ENCODE measurements at places on chromosomes 1 and 21.

GRCh38 chr1:215094381-215094780 lies 11.8 kb downstream of the KCNK2 start:
- DNase-seq: no peak

DNA sequence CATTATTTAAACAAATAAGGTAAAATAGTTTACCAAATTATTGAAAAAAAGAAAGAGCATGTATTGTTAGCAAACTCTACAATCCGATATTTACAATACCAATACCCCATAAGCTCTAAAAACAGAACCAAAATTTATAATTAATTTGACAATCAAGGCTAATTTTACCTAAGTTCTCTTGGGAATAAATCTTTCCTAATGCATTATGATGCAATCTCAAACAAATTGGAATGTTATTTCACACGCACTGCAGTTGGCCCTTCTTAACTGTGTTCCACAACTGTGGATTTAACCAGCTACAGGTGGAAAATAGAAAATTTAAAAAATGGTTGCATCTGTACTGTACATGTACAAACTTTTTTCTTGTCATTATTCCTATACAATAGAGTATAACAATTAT lies 300.1 kb downstream of the BRINP3 start:
- no peak for DNase-seq

GRCh38 chr1:19888112-19888511 lies 5.9 kb downstream of the OTUD3 start:
- DNase-seq: no peak

DNA sequence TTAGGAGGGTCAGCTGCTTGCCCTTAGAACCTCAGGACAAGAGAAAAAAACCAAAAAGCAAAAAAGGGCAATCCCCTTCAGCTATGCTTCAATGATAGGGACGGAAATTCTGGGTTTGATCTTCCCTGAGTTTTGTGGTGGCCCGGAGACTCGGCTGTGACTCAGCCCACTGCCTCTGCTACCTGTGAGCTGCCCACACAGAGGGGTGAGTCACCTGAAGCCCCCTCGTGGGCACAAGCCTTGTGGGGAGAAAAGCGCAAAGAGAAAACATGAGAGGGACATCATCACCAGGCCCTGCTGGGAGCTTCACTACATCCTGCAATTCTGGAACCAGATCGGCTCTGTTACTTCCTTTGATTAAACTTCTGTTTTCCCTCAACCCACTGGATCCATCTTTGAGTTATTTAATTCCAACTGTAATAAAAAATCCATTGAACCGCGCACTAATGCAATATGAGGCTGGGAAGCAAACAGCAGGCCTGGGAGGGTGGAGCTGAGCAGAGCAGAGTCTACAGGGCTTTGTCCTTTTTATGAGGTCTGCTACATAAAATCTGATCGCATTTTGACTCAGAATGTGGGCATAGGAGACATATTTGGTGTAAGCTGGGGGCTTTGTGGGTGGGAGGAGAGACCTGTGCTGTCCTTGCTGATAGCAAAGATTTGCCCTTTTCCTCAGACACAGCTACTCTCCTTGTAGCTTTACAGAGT lies 58.7 kb upstream of the STUM start:
- no peak for DNase-seq

DNA sequence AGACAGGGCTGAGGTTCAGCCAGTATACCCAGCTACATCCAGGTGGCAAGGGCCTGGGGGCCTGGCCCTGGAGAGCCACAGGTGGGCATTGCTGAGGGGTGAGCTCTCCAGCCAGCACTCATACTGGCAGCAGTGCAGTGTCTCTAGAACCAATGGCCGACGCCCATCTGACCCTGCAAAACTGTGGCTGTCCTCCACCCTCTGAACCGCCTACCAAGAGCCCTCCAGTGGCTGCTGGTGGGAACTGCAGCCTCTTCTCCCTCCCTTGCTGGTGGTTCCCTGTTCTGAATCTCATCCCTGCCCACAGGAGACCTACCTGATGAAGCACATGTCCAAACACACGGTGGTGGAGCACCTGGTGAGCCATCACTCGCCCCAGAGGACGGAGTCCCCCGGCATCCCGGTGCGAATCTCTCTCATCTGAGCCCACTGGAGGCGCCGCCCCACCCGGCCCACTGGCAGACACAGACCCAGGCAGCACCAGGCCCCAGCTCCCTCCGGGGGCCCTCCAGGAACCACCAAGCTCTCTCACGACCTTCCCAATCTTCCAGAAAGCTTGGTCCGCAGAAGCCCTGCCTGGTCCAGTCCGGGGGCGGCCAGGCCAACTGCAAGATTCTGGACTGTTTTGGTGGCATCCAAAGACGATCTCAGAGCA lies 22.1 kb downstream of the A3GALT2 start:
- peak; percentile 85 for DNase-seq

DNA sequence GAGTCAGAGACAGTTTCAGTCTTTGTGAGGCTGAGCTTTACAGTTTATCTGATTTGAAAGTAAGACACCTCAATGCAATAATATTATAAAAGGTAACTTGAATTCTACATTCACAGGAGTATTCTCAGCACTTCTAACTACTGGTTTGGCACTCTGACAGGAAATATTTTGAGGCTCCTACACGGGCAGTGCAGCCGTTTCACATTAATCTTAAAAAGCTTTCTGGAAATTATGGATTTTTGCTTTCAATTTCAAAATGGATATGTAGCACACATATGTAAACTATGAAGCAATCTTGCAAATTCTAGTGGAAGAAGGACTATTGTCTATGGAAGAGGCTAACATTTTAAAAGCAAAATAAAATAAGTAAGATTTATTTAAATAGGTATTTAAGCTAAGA lies 262.9 kb upstream of the SNX7 start:
- DNase-seq: no peak

DNA sequence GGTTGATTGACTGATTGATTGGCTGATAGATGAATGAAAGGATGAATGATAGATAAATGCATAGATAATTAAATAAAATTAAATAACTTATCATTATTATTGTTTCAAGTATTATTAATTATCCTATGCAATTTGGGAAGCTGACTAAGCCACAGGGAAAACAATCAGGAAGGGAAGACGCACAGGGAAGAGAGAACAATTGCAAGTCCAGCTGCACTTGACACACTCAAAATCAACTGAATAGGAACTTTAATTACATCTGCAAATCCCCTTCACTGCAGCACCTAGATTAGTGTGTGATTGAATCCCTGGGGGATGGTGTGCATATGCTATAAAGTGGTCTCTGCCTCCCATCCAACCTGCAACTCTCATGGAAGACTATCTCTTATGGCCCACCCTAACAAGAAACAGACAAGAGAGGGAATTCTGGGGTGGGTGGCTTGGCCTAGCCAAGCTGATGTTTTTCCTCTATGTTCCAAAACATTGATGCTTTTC lies 161.1 kb upstream of the FGGY start:
- no peak for DNase-seq

GRCh38 chr21:32099812-32100416 lies 178.9 kb downstream of the MIS18A start:
- DNase-seq: no peak

DNA sequence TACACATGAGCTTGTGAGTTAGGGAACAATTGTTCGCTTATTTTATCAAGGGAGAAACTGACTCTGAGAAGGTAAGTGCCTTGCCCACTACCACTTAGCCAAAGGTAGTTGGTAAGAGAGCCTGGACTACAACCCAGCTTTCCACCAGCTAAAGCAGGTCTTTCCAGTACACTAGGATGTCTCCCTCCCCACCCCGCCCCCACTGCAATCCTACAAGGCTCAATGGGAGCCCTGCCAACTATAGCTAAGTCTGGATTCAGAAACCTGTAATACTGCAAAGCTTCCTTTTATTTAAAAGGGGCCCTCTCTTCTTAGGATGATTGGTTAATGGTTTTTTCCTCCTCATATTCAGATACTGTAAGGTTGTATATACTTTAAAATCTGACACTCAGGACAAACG lies 102.0 kb upstream of the C8B start:
- DNase-seq: no peak

GRCh38 chr1:21596628-21597027 lies 72.5 kb downstream of the RAP1GAP start:
- no peak for DNase-seq

GRCh38 chr1:245609354-245610150 lies 454.8 kb downstream of the KIF26B start:
- no peak for DNase-seq

GRCh38 chr1:27192039-27192529 lies 37.2 kb upstream of the SLC9A1 start:
- DNase-seq: no peak

DNA sequence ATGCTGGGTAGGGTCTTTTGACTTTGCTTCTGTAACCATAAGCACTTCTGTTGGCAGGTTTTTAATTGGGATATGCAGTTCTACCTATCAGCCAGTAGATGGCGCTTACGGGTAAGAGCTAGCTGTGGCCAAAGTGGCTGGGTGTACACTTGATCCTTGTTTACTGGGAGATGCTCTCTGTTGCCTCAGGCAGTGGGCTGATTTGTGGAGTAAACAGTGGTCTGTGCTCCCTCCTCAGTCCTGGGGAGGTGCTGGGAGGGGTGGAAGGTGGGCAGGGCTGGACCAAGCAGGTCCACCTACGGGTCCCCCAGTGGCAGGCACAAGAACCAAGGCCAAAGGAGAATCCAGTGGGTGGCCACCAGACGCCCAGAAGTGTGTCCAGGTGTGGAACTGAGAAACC lies 43.4 kb downstream of the RALGPS2 start:
- DNase-seq: no peak

- no peak for DNase-seq
Measured at GRCh38 chr1:145750426-145750825, 31.1 kb downstream of the CD160 start.

DNA sequence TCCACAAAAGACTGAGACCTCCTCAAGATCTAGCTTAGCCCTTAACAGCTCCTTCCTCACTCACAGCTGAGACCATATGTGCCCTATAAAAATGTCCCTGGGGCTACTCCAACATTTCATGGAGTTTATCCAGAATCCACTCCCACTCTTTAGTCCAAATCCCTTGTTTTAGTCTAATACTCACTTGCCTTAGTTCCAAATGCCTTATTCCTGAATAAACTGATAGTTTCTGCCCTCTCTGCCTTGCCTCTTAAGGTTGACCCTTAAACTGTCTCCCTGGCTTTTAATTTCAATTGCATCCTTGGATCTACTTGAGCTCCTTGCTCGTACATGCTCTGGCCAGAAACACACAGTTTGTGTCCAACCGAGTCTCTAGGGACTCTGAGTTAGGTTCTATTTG lies 47.3 kb upstream of the LYPLAL1 start:
- DNase-seq: no peak

GRCh38 chr1:31507221-31507620 lies 69.1 kb upstream of the TINAGL1 start:
- DNase-seq: no peak

GRCh38 chr1:116356673-116357072 lies 16.4 kb upstream of the ATP1A1 start:
- no peak for DNase-seq

DNA sequence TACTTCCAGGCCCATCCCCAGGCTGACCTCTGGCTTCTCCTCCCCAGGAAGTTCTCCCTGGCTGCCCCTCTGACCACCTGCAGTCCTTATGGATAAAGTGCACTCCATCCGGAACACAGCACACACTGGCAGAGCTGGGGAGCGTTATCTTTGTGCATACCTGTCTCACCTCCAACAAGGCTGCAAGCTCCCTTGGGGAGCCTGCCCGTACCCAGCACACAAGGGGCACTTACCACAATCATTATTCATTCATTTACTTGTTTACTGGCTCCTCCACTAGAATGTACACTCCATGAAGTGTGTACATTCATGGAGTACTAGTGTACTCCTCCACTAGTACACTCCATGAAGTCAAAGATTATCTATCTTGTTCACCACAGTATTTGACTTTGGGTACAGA lies 30.3 kb downstream of the GLIS1 start:
- DNase-seq: no peak

GRCh38 chr1:10880063-10880462 lies 83.6 kb upstream of the CASZ1 start:
- no peak for DNase-seq

DNA sequence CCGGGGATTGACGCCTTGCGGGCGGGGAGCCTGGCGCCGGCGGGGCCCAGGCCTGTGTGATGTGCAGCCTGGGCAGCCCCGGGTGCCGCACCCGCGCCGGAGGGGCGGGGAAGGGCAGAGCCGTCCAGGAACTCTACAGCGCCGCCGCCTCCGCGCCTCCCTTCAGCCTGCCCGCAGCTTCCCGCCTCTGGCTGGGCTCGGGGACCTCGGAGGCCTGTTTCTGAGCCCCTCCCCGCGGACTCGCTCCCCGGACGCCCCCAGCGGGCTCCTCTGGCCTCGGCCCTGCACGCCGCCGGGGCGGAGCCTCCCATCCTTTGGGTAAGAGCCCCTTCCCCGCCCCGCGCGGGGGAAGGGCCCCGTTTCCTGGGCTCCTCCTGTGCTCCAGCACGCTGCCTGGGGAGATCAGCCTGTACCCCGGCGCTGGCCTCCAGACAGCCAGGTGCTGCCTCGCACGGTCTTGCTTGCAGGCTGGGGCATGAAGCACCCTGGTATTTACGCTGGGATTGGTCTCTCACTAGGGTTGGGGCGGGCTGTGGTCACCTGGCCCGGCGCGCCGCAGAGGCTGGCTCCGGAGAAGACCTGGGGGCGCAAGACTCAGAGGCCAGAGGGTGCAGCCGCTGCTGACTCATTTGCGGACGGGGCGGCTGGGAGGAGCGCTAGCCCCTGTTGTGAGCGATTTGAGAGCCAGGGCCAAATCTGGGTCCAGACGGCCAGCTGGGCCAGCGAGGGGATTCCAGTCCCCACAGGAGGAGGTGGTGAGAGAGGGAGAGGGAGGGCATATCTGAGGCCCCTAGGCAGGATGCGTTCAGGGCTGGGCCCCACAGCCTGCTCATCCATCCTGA lies 5.7 kb upstream of the ACOT11 start:
- peak; percentile 67 for DNase-seq

- DNase-seq: no peak
Measured at GRCh38 chr1:86064899-86065298, 91.7 kb downstream of the COL24A1 start.

DNA sequence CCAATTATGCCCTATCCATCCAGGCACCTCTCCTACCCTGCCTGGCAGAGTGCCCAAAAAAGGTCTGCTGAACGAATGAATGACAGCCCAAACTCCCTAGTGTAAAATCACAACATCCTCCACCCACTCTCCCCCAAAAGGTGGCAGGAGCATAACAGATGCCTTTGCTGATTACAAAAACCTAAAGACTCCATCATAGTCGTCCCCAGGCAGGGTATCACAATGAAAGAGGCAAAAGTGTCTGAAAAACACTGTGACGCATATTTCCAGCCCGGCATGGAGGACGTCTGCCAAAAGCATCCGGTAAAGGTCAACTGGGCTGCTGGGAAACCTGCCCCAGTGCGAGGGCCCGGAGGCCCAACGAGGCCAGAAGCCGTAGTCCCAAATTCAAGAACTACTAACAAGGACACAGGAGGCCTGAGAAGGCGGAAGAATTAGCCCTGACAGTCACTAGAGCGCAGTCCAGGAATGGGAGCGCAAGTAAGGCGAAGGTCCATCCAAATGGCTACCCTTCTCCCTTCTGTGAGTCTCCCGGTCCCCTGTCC lies 576 bp downstream of the SMIM12 start:
- no peak for DNase-seq

GRCh38 chr1:54477153-54477561 lies 70.9 kb upstream of the ACOT11 start:
- DNase-seq: no peak

GRCh38 chr1:210709701-210710100 lies 381.0 kb downstream of the HHAT start:
- no peak for DNase-seq

- no peak for DNase-seq
Measured at GRCh38 chr1:31623365-31623764, 5.9 kb downstream of the HCRTR1 start.

Data from glutamatergic neuron (in vitro differentiated cells).